ENCODE measurements at places on chromosomes 2 and 18.
A peak's percentile ranks its signal among the peaks of the same experiment; 100 is the strongest.

- no peak for DNase-seq
Observed at GRCh38 chr2:143877876-143878530, 641.9 kb downstream of the ZEB2 start.

DNA sequence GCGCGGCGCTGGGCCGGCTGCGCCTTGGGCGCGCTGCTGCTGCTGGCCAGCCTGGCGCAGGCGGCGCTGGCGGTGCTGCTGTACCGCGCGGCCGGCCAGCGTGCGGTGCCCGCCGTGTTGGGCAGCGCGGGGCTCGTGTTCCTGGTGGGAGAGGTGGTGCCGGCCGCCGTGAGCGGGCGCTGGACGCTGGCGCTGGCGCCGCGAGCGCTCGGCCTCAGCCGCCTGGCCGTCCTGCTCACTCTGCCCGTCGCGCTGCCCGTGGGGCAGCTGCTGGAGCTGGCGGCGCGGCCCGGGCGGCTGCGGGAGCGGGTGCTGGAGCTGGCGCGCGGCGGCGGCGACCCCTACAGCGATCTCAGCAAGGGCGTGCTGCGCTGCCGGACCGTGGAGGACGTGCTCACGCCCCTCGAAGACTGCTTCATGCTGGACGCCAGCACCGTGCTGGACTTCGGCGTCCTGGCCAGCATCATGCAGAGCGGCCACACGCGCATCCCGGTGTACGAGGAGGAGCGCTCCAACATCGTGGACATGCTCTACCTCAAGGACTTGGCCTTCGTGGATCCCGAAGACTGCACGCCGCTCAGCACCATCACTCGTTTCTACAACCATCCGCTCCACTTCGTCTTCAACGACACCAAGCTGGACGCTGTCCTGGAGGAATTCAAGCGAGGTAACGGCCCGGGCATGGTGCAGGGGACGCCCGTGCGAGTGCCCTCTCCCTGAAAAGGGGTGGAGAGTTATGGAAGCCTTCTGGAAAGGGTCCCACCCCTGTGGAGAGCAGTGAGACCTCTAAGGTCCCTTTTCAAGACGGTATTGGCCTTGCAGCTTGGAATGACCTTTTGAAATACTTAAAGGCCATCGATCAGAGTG is 1.0 kb downstream of the CNNM3 start:
- DNase-seq: peak; percentile 26

GRCh38 chr2:169767243-169767888 is 31.3 kb upstream of the SSB start:
- DNase-seq: peak; percentile 71

- no peak for DNase-seq
Observed at GRCh38 chr2:135546436-135546835, 15.2 kb downstream of the R3HDM1 start.

DNA sequence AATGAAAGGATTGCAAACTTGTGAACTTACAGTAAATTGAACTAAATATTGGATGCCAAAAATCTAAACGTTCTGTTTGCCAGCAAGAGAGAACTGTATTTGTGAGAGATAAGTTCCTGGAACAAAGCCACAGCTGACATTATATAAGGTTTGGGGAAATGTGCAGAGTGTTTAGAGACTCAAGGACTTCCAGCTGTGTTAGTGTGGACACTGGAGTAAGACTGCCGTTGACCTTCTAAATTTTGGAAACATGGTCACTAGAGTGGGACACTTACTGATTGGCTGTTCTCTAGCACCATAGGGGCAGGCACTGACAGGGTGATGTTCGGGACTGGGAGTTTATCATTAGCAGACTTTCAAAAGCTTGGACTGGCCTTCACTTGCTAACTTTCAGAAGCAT is 40.5 kb downstream of the SCN9A start:
- no peak for DNase-seq
